ENCODE measurements at places on chromosomes 4 and X.

DNA sequence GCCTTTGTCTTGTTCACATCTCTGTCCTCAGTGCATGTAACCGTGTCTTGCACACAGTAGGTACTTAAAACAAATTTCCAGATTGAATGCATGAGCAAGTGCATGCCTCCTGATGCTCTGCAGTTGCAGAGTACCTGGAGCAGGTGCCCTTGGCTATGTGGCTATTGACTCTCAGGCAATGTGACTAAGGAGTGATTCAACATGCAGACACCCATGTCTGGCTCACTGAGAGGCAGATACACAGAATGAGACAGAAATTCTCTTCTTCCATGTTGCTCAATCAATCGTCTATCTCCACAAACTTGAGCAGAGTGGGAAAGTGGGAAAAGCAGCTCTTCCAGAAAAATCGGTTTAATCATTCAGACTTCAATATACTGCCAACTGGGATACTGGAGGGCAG lies 111.0 kb downstream of the CHRDL1 start:
- no peak for DNase-seq

GRCh38 chrX:44433556-44433955 lies 90.1 kb upstream of the EFHC2 start:
- no peak for DNase-seq

DNA sequence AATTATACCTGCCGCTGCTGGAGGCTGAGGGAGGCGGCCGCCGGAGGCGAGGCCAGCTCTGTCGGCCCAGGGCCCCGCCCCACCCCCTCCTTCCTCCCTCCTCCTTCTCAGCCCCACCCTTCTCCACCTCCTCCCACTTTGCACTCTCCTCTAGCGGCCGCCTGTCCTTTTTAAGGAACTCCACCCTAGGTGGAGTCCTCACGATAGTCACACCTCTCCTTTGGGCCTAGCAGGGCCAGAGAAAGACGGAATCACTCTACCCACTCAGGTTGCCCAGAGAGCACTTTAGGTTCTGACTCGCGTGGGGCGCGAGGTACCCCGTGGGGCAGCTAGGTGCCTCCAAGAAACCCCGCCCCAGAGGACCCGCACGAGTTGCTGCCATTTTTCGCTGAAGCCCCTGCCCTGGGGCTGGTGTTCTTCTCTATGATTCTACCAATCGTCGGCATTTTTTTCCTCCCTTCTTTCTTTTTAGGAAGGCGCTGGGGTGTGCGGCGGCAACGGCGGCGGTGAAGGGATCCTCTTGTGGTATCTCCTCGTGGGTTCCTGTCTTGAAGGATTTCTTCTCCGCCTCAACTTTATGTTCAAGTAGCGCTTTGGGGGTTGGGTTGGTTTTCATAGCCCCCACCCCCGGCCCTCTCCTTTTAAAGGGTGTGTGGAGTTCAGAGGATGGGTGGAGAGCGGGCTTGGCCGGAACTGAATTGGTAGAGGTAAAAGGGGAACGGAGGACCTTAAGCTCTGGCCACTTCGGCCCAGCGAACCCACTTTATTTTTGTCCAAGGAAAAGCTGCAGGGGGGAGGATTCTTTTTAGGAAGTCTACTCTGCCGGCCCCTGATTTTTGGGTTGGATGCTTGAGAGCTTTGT lies at the start of gene KLF8:
Gene KLF8, plus strand, starts transcription at position 136 of the 862 bp plus-strand sequence. CDS start 979 bp downstream, outside the sequence.
- no peak for DNase-seq

- no peak for DNase-seq
Observed at GRCh38 chr4:129231945-129232588, 136.1 kb downstream of the C4orf33 start.

DNA sequence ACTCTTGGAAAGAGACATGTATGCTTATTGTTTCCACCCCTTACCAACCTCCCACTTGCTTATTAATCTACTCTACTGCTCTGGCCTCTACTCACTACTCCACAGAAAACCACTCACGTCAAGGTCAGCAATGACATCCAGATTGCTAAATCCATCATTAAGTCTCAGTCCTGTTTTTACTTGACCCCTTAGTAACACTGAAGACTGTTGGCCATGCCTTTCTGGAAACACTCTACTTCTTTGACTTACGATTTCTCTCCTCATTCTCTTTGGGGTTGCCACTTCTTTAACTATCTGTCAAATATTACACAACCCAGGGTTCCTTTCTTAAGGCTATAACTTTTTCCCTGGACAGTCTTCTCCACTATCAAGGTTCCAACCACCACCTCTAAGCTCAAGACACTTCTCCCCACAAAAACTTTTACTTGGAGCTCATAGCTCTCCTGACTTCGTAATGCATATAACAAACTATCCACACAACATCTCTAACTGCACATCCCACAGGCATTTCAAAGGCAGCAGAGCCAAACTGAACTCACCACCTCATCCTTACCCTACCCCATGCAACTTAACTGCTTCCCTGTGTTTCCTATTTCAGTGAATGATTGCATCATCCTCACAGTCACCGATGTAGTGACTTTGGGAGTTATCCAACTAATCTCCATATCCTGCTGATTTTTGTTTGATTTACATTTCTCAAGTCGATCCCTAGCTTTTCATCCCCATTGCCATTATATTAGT lies 15.8 kb upstream of the MAGEA4 start:
- no peak for DNase-seq
